ENCODE measurements at places on chromosomes 4 and X.

DNA sequence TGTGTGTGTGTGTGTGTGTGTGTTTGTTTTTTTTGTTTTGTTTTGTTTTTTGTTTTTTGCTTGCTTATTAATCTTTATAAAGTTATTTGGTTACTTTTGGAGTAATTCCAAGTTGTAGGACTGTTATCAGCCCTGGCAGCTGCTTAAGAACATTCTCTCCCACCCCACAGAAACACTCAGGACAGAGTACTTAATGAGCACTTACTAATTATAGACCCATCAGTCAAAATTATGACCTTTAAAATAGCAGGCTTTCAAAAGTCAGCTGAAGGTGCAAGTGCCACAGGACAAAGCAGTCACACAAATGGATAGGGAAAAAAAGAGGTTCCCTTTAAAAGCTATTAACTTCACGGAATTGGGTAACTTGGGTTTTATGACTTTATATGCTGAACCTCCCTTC, 69.0 kb downstream of the BEND2 start:
- DNase-seq: no peak

DNA sequence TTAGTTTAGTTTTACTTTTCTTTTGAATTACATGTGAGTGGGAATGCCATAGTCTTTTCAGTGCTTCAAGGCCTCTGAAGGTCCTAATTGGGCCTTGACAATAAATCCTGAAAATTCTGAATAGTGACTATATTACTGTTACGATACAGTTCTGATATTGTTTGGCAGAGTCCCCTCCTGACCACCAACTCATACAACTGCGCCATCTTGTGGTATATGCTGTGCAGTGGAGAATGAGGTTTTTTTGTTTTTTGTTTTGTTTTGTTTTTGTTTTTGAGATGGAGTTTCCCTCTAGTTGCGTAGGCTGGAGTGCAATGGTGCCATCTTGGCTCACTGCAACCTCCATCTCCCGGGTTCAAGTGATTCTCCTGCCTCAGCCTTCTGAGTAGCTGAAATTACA, 56.6 kb upstream of the CHRDL1 start:
- no peak for DNase-seq

DNA sequence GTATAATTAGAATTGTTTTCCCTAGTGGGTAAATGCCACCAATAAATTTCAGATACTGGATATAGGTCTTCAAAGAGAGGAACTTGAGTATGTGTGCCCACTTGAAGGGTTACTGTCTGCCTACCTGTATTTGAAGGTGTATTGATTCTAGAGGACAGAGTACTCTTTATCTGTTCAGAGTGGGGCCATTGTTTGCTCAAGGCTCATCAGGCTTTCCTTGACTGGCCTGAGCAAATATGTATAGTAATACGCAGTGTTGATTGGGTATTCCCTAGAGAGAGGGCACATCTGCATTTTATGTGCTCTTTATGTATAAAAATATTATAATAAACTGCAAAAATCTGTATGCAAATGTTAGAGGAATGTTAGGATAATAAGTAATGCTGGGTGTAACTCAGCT, 23.7 kb downstream of the RP2 start:
- no peak for DNase-seq

- no peak for DNase-seq
Observed at GRCh38 chr4:23773884-23774636, 115.8 kb downstream of the PPARGC1A start.

GRCh38 chrX:145919400-145919799, 101.8 kb downstream of the SLITRK2 start:
- DNase-seq: no peak
